ENCODE measurements at places on chromosomes 1 and 21.

- no peak for DNase-seq
These were observed 127.7 kb downstream of the EDEM3 start for GRCh38 chr1:184627007-184627341.

GRCh38 chr1:5990913-5991312 is 1.3 kb downstream of the NPHP4 start:
- DNase-seq: no peak

DNA sequence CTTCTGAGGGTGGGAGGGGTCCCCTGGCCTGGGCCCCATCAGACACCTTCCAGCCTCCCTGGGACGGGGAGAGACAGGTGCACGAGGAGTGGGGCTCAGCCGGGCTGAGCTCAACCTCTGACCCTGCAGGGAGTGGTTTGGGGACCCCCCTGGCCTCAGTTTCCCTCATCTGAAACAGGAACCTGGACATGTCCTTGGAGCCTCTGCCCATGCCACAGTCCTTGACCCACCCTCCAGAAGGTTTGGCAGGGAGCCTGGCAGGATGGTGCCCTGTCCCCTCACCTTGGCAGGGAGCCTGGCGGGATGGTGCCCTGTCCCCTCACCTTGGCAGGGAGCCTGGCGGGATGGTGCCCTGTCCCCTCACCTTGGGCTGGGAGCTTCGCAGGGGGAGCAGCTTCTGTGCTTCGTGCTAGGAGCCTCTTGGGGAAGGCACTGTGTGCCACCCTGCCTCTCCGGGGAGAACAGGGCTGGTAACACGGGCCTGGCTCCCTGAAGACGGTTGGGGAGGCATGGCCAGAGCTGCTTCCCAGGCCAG is 58.3 kb downstream of the SLX9 start:
- DNase-seq: no peak

- DNase-seq: no peak
These were observed 263.6 kb upstream of the USP24 start for GRCh38 chr1:55478742-55479141.

DNA sequence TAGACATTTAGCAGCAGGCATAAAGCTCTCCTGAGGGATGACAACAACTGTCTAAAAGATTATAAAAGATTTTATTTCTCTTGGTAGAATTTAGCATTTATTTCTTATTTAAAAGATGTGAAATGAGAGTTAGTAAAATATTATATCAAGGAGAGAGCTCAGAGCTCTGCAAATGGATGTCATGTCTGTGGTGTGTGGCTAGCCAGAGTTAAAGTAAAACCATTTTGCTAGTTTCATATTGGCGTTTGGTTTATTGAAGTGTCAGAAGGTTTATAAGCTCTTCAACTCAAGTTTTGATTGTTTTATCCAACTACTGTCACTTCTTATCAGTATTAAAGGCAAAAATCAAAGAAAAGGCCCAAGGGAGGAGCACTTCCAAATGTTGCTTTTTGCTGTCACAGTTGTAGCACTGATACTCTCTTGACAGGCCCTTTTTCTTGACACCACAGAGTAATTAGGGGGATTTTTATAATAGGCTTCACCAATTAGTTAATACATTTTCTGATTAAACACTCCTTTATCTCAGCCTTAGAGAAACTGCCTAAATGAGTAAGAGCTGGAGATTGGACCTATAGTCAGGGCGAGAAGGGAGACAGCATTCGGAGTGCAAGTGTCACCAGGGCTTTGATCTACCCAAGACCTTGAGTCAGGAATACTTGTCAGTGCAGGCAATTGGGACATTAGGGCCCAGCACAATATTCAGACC is 233.9 kb downstream of the PTBP2 start:
- no peak for DNase-seq

DNA sequence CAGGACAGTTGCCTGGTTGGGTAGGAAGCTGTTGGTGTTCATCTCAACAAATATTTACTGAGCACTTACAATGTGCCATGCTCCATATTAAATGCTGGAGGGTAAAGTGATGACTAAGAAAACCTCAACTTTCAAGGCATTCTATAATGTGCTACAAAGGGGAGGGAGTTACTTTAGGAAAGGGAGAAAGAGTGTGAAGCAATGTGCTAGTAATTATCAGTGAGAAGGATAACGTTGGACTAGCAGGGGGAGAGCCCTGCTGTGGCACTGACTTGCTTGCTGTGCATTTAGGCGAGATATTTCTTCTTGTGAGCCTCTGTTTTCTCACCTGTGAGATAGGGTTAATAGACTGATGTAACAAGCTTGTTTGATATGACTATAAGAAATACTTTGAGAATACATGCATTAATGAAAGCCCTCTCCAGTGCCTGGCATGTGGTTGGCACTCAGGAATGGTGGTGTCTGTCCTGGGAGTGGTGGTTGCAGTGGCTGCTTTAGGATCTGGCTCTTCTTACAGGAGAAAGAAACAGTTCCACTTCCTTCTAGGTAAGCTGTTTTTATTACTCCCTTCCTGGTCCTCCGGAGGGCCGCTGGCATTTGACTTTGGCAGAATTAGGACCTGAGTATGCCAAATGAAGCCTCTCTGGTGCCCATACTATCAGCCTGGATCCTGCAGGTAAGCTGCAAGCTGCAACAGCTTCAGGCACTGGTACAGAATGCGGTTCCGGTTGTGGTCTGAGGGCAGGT is 111.1 kb upstream of the COA6 start:
- no peak for DNase-seq

Measured in left cardiac atrium (tissue), 4 donors.